ENCODE measurements at places on chromosomes 12 and 14. TPM values are rescaled to one million over a fixed set of nuclear protein-coding genes. Genes with fewer than 3 reads are reported as not detected.
A peak's percentile ranks its signal among the peaks of the same experiment; 100 is the strongest.

DNA sequence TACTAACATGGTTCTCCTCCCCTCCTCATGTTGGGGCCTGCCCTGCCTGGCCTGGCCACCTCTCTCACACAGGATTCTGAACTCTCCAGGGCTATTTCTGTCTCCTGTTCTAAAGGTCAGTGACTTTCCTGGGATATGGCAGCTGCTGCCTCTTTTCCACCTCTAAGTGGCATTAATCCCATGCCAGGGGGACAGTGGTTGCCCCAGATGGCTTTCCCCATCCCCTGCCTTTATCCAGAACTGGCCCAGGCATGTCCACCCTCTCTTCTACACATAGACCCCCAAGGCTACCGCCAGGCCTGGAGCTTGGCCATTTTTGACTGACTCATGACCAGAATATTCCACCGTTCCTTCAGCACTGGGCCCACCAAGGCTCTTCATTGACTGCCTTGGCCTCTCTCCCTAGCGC, 90.4 kb downstream of the IRF2BPL start:
- H3K4me3 ChIP-seq, result no peak overlapping the region
- peaks cover 45% of the 10 kb centered on the region for H3K4me1 ChIP-seq
- H3K36me3 ChIP-seq, result no peaks in the 10 kb centered on the region
- no peaks in the 10 kb centered on the region for H3K27me3 ChIP-seq
- peak overlapping the region; percentile 62 for H3K27ac ChIP-seq

GRCh38 chr12:106994579-106995220, 7.8 kb upstream of the MTERF2 start:
- no peaks in the 10 kb centered on the region for H3K27me3 ChIP-seq
- peak; percentile 52 for DNase-seq
- H3K4me1 ChIP-seq, result peaks cover 11% of the 10 kb centered on the region

- H3K4me3 ChIP-seq, result no peak overlapping the region
- no peak overlapping the region for H3K27ac ChIP-seq
- H3K27me3 ChIP-seq, result no peaks in the 10 kb centered on the region
- H3K4me1 ChIP-seq, result no peaks in the 10 kb centered on the region
Observed at GRCh38 chr12:72209086-72209485, 63.1 kb upstream of the TRHDE start.

DNA sequence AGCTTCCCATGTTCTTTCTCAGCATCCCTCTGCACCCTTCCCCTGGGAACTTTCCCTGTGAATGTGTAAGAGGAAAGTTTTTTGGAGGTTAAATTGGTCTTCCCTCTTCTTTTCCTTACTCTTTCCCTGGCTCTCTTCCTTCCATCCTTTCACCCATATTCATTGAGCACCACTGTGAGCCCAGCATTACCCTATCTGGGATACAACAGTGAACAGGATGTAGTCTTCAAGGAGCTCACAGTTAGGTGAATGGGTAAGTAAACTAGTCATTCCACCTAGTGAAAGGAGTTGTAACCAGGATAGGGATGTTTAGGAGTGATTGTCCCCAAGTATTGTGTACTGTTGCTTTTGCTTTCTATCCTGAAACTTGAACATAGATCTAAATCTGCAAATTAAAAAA, 123.8 kb downstream of the MYRFL start:
- H3K27ac ChIP-seq, result no peak overlapping the region
- H3K4me1 ChIP-seq, result no peaks in the 10 kb centered on the region
- no peaks in the 10 kb centered on the region for H3K27me3 ChIP-seq
- H3K4me3 ChIP-seq, result no peak overlapping the region

DNA sequence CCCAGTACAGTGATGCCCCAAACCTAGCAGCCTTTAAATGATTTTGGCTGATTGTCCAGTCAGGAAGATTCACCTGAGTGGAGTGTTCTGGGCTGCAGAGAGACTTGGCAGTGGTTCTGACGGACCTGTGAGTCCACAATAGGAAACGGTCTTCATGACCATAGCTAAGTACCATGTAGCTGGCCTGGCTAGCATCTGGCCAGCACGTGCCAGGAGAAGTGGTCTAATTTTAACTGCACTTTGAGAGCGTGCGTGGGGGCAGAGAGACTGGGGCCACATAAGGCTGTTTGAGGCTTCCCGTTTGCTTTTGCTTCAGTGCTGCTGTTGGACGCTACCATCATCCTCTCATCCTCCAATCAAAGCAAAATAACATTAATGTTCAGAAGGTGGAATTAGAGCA, 54.7 kb downstream of the PPM1A start:
- peak; percentile 62 for DNase-seq
- no peaks in the 10 kb centered on the region for H3K36me3 ChIP-seq
- H3K4me3 ChIP-seq, result no peak overlapping the region
- peaks cover 32% of the 10 kb centered on the region for H3K4me1 ChIP-seq

- no peaks in the 10 kb centered on the region for H3K4me1 ChIP-seq
- H3K27me3 ChIP-seq, result no peaks in the 10 kb centered on the region
- no peaks in the 10 kb centered on the region for H3K36me3 ChIP-seq
- H3K27ac ChIP-seq, result no peak overlapping the region
- peak; percentile 16 for DNase-seq
- no peak overlapping the region for H3K4me3 ChIP-seq
Observed at GRCh38 chr12:91316161-91316906, 133.7 kb upstream of the DCN start.

DNA sequence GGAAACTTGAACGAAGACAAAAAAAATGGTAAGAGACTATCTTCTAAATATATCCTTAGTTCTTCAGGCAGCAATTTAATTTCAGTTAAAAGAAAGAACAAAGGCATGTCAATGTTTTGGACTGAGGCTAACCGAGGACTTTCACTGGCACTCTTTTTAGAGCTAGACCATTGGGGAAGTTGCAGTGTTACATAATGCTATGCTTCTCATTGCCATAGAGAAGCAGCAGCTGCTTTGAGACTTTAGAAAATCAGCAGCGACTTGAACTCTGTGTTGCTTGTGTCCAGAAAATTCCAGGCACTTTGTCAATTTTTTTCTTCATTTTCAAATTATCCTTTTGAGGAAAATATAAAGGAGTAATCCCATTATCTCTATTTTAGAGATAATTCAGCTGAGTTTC, 964.2 kb downstream of the NRXN3 start:
- no peaks in the 10 kb centered on the region for H3K4me1 ChIP-seq
- H3K4me3 ChIP-seq, result no peak overlapping the region
- no peaks in the 10 kb centered on the region for H3K27me3 ChIP-seq
- H3K27ac ChIP-seq, result no peak overlapping the region
- no peak for DNase-seq

GRCh38 chr12:43653917-43654316, 101.9 kb upstream of the ADAMTS20 start:
- H3K27ac ChIP-seq, result no peak overlapping the region
- DNase-seq, result no peak
- no peaks in the 10 kb centered on the region for H3K4me1 ChIP-seq
- no peak overlapping the region for H3K4me3 ChIP-seq
- H3K27me3 ChIP-seq, result no peaks in the 10 kb centered on the region

Gene KLRC4
- total RNA-seq, result not detected

Gene OAS1
- not detected for total RNA-seq

Gene DHRS2
- total RNA-seq, result not detected

Gene PELI2
- total RNA-seq, result 3.0 TPM
